ENCODE measurements at places on chromosomes 11 and 22. TPM values are rescaled to one million over a fixed set of nuclear protein-coding genes. Genes with fewer than 3 reads are reported as not detected.
A peak's percentile ranks its signal among the peaks of the same experiment; 100 is the strongest.

DNA sequence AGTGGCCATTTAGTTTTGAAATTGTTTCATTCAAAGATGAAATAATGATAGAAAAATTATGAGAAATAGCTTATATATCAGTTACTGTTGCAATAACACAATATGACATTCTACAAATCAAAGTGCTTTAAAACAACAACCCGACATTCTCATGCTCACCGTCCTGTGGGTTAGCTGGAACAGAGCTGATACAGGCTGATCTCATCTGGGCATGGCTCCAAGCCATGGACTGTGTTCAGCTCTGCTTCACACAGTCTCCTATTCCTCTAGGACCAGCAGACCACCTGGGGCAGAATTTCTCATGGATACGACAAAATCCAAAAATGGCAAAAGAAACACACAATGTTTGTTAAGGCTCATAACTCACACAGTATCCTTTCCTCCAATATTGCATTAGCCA lies 178.6 kb downstream of the CNTN5 start:
- H3K36me3 ChIP-seq: no peaks in the 10 kb centered on the region
- DNase-seq: no peak
- H3K27ac ChIP-seq: no peak overlapping the region
- H3K4me1 ChIP-seq: no peaks in the 10 kb centered on the region
- H3K27me3 ChIP-seq: no peaks in the 10 kb centered on the region

GRCh38 chr22:47192651-47193437 lies 430.4 kb downstream of the TBC1D22A start:
- no peaks in the 10 kb centered on the region for H3K4me1 ChIP-seq
- H3K27ac ChIP-seq: no peak overlapping the region
- H3K27me3 ChIP-seq: no peaks in the 10 kb centered on the region

GRCh38 chr11:77497368-77497767 lies 23.5 kb upstream of the PAK1 start:
- peaks cover 18% of the 10 kb centered on the region for H3K27me3 ChIP-seq
- H3K4me1 ChIP-seq: no peaks in the 10 kb centered on the region
- no peak overlapping the region for H3K27ac ChIP-seq
- H3K4me3 ChIP-seq: no peak overlapping the region
- no peaks in the 10 kb centered on the region for H3K36me3 ChIP-seq

DNA sequence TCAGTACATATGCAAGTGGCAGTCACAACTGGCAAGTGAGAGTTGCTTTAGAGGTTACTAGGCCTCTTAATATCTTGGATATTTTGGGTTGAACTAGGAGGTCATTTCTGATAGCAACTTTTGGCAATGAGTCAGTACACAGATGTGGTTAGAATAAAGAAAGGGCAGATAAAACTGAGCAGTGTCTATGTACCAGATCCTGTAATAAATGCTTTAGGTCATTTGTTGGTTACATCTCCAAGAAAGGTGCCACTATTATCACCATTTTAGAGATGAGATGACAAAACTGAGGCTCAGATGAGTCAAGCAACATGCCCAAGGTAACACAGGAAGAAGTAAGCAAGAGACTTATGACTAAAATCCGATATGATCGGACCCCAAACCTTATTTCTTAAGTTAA lies 25.0 kb downstream of the MAML2 start:
- H3K4me1 ChIP-seq: peaks cover 50% of the 10 kb centered on the region
- H3K36me3 ChIP-seq: peaks cover 2% of the 10 kb centered on the region
- H3K4me3 ChIP-seq: no peak overlapping the region
- no peak for DNase-seq

GRCh38 chr11:11764423-11764803 lies 77.4 kb upstream of the USP47 start:
- H3K27me3 ChIP-seq: peaks cover 59% of the 10 kb centered on the region
- H3K4me1 ChIP-seq: no peaks in the 10 kb centered on the region
- H3K36me3 ChIP-seq: peaks cover 2% of the 10 kb centered on the region
- H3K27ac ChIP-seq: no peak overlapping the region

- no peak overlapping the region for H3K27ac ChIP-seq
- no peak overlapping the region for H3K4me3 ChIP-seq
- no peak for DNase-seq
- no peaks in the 10 kb centered on the region for H3K36me3 ChIP-seq
Observed at GRCh38 chr11:131025020-131025419, 108.7 kb upstream of the SNX19 start.

DNA sequence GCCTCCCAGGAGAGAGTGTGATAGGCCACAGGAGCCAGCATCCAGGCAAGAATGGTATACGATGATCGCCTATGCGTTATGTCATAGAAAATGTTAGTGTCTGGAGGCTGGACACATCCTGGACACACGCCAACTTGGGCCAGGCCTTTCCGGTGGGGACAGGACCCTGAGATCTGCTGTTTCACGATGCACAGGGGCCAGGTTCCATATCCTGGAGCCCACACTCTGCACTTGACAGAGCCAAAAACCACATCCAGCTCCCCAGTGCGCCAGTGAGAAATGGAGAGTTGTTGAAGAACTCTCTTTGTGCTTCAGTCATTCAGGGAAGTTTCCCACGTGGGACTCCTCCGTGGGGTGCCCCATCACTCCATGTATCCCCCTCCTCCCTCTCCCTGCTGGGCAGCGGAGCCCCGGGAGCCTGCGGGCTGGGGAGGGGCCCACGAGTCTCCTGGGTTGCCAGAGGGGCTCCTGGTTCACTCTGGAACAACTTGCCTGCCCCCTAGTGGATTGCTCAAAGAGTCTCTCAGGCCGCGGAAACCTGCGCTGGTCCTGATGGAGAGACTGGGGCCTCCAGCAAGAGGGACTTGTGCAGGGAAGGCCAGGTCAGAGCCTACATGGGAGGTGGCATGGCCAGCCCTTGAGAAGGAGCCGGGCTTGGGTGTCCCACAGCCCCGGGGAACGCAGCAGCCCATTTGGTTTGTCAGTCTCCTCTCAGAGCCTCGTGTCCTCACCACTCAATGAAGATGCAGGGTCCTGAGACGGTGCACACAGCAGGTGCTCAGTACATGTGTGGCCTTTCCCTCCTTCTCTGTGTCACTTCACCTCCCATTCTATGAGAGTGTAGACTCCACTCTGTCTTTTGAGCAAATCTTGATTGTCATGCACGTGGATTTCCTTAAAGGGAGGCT lies 10.2 kb upstream of the LRRC32 start:
- peaks cover 14% of the 10 kb centered on the region for H3K4me1 ChIP-seq
- peak; percentile 29 for DNase-seq
- peaks cover 22% of the 10 kb centered on the region for H3K27me3 ChIP-seq
- H3K36me3 ChIP-seq: no peaks in the 10 kb centered on the region
- peak overlapping the region; percentile 57 for H3K27ac ChIP-seq

DNA sequence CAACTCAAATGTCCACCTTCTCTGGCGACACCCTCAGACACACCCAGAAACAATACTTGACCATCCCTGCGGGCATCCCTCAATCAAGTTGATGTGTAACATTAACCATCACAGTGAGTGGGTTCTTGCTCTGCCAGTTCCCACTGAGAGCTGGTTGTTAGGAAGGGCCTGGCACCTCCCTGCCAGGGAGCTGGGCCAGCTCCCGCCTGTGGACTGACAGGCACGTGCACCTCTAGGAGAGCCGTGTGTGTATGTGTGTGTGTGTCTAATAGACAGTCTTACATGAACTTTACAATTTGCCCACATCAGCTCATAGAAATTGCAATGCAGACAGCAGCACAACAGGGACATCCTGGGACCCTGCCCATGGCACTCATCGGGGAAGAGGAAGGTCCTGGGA lies 298.7 kb downstream of the SHANK2 start:
- peaks cover 12% of the 10 kb centered on the region for H3K27me3 ChIP-seq
- no peak overlapping the region for H3K4me3 ChIP-seq
- no peak for DNase-seq
- no peaks in the 10 kb centered on the region for H3K36me3 ChIP-seq

GRCh38 chr11:94132152-94132558 lies 3.5 kb downstream of the PANX1 start:
- no peak for DNase-seq
- no peaks in the 10 kb centered on the region for H3K27me3 ChIP-seq
- H3K4me3 ChIP-seq: no peak overlapping the region
- peaks cover 39% of the 10 kb centered on the region for H3K4me1 ChIP-seq

DNA sequence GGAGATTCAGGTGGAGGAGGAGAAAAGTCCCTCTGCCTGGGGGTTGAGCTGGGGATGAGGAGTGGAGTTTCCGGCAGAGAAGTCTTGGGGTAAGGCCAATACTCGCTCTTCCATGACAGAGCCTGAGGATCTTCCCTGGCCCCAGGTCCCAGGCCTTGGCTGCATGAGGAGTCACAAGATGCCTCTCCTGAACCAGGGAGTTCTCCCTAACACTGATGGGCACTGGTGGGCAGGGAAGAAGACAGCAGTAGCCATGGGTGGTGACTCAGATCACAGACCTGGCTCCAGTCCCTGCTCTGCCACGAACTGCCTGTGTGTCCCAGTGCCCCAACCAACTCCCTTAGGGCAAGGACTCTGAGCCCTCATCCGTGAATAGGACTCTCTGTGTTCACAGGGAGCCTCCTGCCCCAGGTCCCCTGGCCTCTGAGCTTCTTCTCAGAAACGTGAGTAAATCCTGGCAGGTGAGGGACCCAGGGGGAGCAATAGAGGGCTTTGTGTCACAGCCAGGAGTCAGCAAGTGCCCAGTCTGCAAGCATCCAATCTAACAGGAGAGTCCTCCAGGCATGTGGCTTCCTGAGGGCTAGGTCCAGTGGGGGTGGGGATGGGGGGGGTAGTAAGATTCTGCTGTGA lies 45.5 kb upstream of the FTH1 start:
- no peak for DNase-seq
- H3K4me1 ChIP-seq: no peaks in the 10 kb centered on the region
- H3K27me3 ChIP-seq: no peaks in the 10 kb centered on the region

- DNase-seq: no peak
- no peaks in the 10 kb centered on the region for H3K27me3 ChIP-seq
- H3K36me3 ChIP-seq: no peaks in the 10 kb centered on the region
- peak overlapping the region; percentile 75 for H3K4me3 ChIP-seq
Observed at GRCh38 chr22:38228326-38228872, 26.6 kb downstream of the MAFF start.

- H3K4me3 ChIP-seq: no peak overlapping the region
- H3K4me1 ChIP-seq: no peaks in the 10 kb centered on the region
- no peaks in the 10 kb centered on the region for H3K27me3 ChIP-seq
Observed at GRCh38 chr11:38818720-38819119, 2220.7 kb upstream of the RAG2 start.

DNA sequence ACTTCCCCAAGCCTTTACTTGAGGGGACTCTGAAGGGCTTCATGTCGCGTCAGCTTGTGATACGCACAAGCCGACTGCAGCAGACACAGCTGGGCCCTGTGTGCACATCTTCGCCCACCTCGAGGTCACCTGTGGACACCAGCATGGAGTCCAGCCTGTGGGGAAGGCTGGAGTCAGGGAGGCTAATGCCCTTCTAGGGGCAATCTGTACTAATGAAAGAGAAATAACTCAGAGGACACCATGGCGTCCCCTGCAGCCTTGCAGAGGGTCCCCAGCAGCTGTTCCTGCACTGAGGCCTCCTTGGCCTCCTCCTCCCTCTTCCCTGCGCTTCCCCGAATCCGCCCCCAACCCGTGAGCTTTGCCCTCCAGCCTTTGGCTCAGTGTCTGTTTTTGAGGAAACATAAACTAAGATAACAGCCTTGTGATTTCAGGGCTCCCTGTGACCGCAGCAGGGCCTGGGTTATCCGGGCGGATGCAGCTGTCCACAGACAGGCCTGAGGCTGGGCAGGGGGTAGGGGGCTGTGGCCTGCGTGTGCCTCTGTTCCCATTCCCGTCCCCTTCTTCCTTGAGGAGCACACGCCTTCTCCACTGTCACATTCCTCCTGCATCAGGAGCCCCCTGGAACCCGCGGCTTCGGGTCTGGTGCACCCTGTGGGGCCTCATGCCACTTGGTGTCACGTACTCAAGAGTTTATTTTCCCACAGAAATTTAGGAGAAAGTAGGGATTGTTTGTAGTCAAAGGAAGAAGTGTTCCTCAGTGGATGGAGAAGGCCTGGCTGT lies 25.0 kb downstream of the KRTAP5-5 start:
- H3K27me3 ChIP-seq: peaks cover 58% of the 10 kb centered on the region
- H3K4me3 ChIP-seq: no peak overlapping the region
- peaks cover 6% of the 10 kb centered on the region for H3K4me1 ChIP-seq
- H3K36me3 ChIP-seq: peaks cover 2% of the 10 kb centered on the region
- DNase-seq: no peak

DNA sequence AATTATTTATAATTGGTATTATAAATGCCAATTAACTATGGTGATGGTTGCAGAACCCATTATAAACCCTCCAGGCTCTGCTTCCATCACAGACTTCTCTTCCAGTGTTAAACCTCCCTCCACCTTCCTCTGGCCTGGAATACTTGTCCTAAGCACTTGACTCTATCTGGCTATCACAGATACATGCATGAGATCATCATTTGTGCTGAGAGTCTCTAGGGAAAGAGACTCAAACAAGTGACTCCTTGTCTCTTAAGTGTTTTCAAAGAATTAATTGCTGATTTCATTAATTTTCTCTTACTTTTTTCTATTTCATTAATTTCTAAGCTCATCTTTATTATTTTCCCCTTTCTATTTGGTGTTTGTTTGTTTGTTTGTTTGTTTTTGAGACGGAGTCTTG lies 29.1 kb downstream of the RTL6 start:
- no peak overlapping the region for H3K27ac ChIP-seq
- no peak overlapping the region for H3K4me3 ChIP-seq
- no peak for DNase-seq
- no peaks in the 10 kb centered on the region for H3K4me1 ChIP-seq
- no peaks in the 10 kb centered on the region for H3K27me3 ChIP-seq
- H3K36me3 ChIP-seq: no peaks in the 10 kb centered on the region

- H3K4me3 ChIP-seq: no peak overlapping the region
- H3K36me3 ChIP-seq: no peaks in the 10 kb centered on the region
- no peaks in the 10 kb centered on the region for H3K4me1 ChIP-seq
- peaks cover 33% of the 10 kb centered on the region for H3K27me3 ChIP-seq
- DNase-seq: no peak
- H3K27ac ChIP-seq: no peak overlapping the region
Observed at GRCh38 chr22:48044487-48045060, 1282.1 kb downstream of the TBC1D22A start.

GRCh38 chr22:42673898-42674401 lies 24.8 kb upstream of the CYB5R3 start:
- H3K4me3 ChIP-seq: no peak overlapping the region
- DNase-seq: no peak
- H3K4me1 ChIP-seq: peaks cover 16% of the 10 kb centered on the region
- no peaks in the 10 kb centered on the region for H3K36me3 ChIP-seq

PAAF1 gene
- 14.8 TPM for total RNA-seq

ANGPTL5 gene
- total RNA-seq: not detected

SYCE3 gene
- not detected for total RNA-seq

YPEL4 gene
- total RNA-seq: 1.2 TPM

CRYBB3 gene
- total RNA-seq: not detected

ARL14EP gene
- 28.4 TPM for total RNA-seq

TBX1 gene
- not detected for total RNA-seq

SCARF2 gene
- 3.1 TPM for total RNA-seq

CALCA gene
- total RNA-seq: not detected

APOL6 gene
- total RNA-seq: 44.8 TPM

All from T-helper 17 cell (primary cell).